Muscle of leg (tissue), 16 donors: ENCODE measurements at places on chromosomes 7 and 10. TPM values are rescaled to one million over a fixed set of nuclear protein-coding genes. Genes with fewer than 3 reads are reported as not detected.

The TMEM229A gene
- total RNA-seq, result not detected

The RHOBTB1 gene
- total RNA-seq, result 31.9 TPM

The ZNF727 gene
- total RNA-seq, result 0.44 TPM

The TMEM273 gene
- 9.5 TPM for total RNA-seq

The IKZF1 gene
- total RNA-seq, result 1.6 TPM

The ABCA13 gene
- total RNA-seq, result 0.04 TPM

The TLX1 gene
- not detected for total RNA-seq

The SFR1 gene
- 6.6 TPM for total RNA-seq
